ENCODE measurements at places on chromosomes 11 and 22.

DNA sequence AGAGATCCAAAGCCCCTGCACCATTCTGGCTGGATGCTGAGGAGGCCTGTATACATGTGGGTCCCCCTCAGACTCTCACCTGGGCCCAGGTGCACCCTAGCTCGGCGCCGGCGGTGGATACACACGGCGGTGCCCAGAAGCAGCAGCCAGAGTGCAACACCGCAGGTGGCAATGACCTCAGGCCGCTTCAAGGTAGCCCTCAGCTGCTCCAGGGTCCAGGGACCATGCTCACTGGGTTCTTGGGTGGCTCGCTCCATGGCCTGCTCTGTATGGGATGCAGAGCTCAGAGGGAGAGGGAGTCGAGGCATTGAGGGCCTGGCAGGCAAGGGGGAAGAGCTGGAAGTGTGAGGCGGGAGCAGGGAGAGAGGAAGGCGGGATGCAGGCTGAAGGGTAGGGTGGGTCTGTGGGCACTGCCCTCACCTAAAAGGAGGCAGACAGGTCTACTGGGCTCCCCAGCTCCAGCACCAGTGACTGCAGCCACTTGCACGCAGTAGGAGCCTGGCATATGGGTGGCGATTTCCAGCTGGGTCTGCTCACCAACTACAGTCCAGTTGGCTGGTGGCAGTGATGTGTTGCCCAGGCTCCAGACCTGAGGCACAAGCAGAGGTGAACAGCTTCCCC lies 3.8 kb downstream of the ROBO4 start:
- no peak for DNase-seq

DNA sequence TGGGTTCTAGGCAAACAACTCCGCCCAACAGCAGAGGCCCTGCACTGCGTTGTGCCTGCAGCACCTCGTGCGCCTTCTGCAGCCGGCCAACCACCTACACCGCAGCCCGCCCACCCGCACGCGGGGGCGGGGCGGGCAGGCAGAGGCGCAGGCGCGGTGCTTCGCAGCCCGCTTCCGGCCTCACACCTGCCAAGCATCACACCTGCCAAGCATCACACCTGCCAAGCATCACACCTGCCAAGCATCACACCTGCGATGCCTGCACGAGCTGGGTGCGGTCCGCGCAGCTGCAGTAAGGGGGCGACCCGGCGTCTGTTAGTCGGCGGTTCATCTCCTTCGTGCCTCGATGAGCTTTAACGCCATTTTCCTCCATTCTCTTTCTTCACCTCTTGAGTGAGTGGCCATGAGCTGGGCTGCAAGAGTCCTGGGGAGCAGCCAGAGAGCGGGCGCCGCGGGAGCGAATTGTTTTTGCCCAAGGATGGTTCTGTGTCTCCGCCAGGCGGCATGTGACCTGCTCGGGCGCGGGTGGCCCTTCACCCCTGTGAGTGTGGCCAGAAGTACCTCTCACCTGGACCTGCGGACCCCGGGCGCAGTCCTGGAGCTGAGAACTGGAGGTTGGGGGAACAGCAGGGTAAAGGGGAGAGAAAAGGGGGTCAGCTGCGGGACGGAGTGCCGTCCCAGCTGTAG lies at the start of gene LDHAL6A:
Gene LDHAL6A, plus strand, starts transcription at position 171 of the 687 bp plus-strand sequence. CDS start 825 bp downstream, outside the sequence.
- DNase-seq, result no peak

GRCh38 chr22:36486619-36487384 lies 5.4 kb upstream of the TXN2 start:
- DNase-seq, result no peak

DNA sequence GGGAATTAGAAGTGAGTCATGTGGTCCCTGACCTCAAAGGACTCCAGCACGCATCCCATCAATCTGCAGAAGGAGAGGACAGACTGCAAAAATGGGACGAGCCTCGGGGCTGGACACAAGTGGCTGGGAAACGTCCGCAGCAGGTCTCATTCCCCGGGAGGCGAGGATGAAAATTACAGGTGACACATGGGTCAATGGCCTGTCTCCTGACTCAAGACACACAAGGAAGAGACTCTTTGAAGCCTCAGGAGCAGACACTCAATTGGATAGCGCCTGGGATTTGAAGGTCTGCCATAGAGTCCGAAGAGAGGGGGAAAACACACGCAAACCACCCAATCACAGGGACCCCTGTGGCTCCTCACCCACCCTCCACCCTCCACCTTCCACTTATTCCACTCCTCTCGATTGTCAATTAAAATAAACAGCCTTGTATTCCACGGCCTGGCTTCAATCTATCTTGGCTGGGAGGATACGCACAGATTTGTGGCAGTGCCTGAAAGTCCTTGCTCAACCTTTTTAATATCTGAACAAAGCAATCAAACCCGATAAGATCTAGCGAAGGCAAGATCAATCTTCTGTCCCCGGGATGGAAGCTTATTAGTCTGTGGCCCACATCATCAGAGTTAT lies 101.8 kb upstream of the CADM1 start:
- no peak for DNase-seq

DNA sequence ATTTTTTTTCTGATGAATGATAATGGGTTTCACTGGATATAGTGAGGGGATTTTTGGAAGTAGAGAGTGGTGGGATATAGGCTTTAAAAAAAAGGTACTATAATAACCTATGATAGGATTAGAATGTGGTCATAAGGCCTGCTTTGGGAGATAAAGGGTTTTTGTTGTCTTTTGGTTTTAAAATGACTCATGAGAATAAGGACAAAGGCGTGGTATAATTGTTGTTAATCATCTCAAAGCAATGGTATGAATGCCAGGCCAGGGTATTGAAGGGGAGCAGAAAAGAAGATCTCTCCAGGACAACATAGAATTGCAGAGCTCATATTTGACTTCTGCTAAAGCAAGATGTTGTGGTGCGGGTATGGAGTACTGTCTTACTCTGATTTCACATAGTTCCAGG lies 579.4 kb downstream of the JRKL start:
- DNase-seq, result no peak

GRCh38 chr11:124934862-124935547 lies 842 bp downstream of the HEPACAM start:
- no peak for DNase-seq

DNA sequence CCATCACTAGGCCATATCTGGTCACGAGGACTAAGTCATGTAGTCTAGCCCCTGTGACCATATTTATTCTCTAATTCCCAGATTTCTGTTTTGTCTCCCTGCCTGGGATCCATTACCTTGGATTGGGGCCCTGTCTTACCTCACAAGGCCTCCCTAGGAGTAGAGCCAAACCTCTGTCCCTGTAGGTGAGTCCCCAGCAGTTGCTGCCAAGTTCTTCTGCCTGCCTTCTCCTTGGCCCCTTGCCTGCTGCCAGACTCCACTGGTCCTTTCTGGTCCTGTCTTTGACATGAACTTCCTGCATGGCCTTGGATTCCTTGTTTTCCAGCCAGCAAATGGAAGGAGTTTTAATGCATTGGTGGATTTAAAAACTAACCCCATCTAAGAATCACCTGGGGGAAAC lies 35.6 kb upstream of the CADM1 start:
- no peak for DNase-seq

- no peak for DNase-seq
These were observed 148.6 kb downstream of the TRIM29 start for GRCh38 chr11:119989159-119989821.

DNA sequence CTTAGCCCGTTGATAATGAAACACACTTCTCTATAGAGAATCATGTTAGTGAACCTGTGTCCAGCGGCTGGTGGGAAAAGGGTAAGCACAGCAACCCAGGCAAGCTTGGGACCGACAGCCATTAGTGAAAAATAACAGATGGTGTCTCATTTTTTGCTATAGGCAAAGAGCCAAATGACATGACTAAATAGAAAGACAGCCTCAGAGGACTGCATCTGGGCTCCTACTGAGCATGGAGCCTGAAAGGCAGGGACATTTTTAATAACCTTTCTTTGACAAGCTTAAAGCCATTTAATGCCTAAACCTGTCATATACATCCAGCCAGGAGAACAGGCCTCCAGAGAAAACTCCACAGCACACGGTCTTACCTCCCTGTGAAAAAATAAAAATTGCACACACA lies 67.0 kb downstream of the FANCF start:
- no peak for DNase-seq

GRCh38 chr11:45482331-45482730 lies 183.1 kb downstream of the CHST1 start:
- DNase-seq, result peak; percentile 25

DNA sequence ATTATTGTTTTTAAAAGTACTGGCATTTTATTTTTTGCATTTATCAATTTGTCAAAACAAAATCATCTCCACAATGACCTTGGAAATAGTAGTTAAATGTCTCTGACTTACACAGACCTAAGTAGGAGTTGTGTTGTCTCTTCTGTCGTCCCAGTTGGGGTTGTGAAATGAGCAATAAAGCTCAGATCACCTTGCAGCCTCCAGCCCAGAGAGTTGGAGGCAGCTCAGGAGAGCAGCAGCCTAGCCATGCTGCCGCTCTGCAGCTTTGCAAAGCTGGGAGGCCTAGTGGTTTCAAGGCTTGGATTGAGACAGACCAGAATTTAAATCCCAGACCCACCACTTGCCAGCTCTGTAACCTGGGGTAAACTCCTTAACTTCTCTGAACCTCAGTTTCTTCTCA lies 65.2 kb upstream of the CRYBB3 start:
- DNase-seq, result no peak

- no peak for DNase-seq
These were observed 147.4 kb downstream of the BBOX1 start for GRCh38 chr11:27187848-27188621.

- DNase-seq, result no peak
These were observed 432.2 kb upstream of the ANO3 start for GRCh38 chr11:25899617-25900160.

GRCh38 chr11:120746836-120747609 lies 235.5 kb downstream of the GRIK4 start:
- no peak for DNase-seq

GRCh38 chr22:25770333-25770732 lies 28.3 kb downstream of the MYO18B start:
- no peak for DNase-seq

DNA sequence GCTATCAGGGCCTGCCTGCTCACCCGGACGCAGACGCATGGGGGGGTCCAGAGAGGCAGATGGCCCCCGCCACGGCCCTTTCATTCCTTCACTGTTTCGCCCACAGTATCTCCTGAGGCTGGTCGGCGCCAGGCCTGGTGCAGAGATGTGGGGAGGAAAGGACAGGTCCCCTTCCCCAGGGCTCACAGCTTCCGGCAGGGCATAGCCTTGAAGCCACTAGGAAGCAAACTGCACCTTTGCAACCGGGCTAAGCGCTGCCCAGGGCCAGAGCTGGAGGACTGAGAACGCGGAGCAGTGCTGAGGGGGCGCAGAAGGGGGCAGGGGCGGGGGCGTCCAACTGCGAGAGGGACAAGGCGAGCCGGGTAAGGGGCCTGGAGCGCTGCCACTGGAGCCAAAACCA lies 20.2 kb upstream of the FLRT1 start:
- no peak for DNase-seq

DNA sequence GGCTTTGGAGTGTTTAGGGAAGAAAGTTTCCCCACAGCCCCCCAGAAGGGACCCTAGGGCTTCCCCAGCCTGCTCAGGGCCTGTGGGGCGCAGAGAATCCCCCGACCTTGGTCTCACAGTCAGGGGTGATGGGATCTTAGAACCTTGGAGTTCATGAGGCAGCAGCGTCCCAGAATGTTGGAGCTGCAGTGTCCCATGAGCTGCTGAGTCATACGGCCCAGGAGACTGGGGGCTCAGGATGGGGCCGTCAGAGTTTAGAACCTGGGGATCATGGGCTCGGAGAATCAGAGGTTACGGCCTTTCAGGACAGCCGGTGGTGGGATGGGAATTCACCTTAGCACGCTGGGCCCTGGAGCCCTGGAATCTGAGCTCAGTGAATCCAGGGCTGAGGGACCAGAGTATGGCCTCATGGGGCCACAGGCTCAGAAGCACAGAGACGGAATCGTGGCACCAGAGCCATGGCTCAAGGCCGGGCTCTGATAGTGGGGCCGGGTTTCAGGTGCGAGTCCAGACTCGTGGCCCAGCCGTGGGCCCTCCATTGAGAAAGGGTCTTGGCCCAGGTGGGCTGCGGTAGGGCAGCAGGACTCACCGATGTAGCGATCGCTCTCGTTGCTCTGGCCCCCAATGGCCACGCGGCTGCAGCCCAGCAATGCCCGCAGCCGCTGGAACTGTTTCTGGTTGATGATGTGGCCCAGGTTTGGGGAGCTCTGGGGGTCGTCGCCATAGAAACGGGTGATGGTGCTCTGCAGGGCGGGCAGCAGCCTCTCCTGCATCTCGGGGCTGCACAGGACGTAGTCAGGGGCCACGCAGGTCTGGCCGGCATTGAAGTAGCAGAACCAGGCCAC lies 9.5 kb downstream of the ALDH3B2 start:
- DNase-seq, result no peak

DNA sequence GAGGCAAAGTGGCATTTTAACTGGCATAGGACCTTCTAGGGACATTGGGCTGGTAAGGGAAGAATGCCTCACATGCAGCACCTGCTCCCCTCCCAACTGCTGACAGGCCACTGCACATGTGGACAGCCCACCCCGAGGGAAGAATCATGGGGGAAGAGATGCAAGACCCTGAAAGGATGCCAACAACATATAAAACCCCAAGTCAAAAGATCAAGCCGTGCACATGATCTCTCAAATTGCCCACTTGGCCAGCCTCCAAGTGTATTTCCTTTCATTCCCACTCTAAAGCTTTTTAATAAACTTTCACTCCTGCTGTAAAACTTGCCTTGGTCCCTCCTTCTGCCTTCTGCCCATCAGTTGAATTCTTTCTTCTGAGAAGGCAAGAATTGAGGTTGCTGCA lies 947.8 kb upstream of the CCDC90B start:
- no peak for DNase-seq

- DNase-seq, result peak; percentile 75
These were observed at the start of gene NFAM1 for GRCh38 chr22:42432020-42432596. Gene NFAM1 (minus strand): TSS chr22:42432403. CDS start chr22:42432357, 46 bp downstream.

DNA sequence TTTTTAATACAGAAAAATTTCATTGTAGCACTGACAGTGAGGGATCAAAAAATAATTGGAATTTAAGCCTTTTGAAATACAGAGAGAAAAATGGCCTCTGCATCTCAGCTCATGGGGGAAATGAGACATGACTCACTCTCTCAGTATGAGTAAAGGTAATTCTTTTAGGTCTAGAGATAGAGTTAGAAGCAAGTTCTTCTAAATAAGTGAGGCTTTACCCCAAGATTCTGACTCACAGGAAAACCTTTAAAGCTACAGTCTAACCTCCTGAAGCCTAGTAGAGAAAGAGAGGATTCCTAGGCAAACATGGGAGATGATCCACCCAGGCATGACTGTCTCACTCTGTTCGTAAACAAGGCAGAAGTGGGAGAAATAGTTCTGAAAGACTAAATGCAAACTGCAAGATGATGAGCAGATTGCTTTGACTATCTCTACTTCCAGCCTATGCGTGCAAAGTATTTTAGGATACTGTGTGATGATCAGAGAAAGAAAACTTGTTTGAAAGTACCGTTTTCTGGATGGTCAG lies 1003.3 kb upstream of the CCDC90B start:
- no peak for DNase-seq

DNA sequence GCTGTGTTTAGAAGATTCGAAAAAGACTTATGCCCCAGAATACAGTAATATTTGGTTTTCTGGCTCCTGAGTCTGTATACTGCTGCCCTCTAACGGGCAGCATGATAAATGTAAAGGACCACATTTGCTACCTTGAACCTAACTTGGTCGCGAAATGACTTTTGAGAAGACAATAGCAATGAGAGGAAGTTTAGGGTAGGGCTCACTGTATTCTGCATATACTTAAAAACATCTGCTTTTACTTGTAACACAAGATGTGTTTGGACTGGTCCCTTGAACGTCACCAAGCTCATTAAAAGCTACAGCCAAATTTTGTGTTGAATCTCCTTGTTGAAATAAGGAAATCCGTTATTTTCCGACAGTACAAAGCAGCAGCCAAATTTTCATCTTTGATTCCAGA lies 309.1 kb downstream of the SWAP70 start:
- no peak for DNase-seq
